ENCODE measurements at places on chromosomes 6 and 20.
A peak's percentile ranks its signal among the peaks of the same experiment; 100 is the strongest.

DNA sequence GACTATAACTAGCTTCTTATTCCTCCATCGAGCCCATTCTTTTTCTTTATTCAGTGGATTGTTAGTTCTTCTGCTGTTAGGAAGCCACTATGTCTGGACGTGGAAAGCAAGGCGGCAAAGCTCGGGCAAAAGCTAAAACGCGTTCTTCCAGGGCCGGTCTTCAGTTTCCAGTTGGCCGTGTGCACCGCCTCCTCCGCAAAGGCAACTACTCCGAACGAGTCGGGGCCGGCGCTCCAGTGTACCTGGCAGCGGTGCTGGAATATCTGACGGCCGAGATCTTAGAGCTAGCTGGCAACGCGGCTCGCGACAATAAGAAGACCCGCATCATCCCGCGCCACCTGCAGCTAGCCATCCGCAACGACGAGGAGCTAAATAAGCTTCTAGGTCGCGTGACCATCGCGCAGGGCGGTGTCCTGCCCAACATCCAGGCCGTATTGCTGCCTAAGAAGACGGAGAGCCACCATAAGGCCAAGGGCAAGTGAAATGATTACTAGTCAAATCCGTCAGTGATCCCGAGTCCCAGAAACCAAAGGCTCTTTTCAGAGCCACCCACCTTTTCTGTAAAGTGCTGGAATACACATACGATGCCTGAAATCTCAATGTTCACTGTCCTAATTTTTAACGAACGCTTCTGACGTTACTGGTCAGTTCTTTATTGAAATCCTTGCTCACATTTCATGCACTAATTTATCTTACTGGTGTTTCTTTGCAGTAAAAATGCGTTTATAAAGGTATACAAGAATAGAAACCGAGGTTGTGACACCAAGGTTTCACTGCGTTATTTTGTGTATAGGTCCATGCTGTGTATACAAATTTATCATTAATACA lies 129.9 kb downstream of the HFE start:
- no peak for DNase-seq

DNA sequence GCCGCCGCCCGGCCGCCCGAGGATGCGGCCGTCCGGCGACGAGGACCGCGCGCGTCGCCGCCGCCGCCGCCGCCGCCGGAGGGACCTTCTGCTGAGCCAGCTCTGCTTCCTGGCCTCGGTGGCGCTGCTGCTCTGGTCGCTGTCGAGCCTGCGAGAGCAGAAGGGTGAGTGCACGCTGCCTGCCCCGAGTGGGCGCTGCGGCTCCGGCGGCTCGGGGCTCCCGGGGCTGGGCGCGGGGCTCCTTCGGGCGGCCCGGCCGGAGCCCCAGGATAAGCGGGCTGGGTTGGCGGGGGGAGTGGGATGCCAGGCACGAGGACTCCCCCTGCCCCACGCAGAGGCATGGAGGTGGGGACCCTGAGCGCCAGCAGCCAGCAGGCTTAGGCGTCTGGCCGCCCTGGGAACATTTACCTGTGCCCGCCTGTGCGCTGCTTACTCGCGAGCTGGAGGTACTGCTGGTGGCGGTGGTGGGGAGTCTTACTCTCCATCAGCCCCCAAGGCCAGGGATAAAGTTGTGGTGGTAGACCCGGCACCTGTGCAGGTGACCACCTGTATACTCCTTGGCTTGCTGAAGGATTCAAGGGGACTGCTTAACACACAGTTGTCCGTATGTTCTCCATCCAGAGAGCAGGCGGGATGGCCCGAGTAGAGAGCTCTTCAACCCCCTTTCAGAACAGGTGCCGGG lies 520 bp downstream of the SLC24A3 start:
- DNase-seq: peak; percentile 85

DNA sequence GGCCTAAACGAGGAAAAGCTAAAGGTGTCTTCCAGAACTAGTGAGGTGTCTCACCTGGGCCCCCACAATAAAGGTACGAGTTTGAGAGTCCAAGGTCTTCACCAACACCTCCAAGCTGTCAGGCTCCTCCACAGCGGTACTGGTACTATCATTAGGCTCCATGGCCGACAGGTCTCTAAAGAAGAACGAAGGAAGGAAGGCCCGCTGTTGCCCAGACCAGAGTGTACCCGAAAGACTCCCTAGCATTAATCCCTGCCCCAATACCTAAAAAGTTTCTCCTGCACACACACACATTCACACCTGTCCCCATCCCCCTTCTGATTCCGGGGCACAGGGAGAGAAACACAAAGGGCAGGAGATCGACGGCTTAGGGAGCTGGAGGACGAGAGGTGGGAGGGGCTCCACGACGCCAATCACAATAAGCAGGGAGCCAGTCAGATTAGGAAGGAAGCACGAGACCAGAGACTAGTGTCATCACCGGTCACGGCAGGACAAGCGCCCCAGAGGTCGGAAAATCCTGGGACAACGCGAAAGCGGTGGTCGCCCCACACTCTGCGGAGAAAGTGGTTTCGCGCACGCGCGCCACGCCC lies 764 bp downstream of the BAG6 start:
- DNase-seq: peak; percentile 60

- DNase-seq: peak; percentile 70
These were observed 640.2 kb downstream of the PTPRT start for GRCh38 chr20:42549496-42549895.

- no peak for DNase-seq
These were observed 165.9 kb downstream of the SASH1 start for GRCh38 chr6:148508401-148509041.

- peak; percentile 47 for DNase-seq
These were observed 341.2 kb downstream of the CDKAL1 start for GRCh38 chr6:20875369-20875963.

- no peak for DNase-seq
These were observed 97.9 kb downstream of the LRRC1 start for GRCh38 chr6:53892707-53893106.

GRCh38 chr20:2692886-2693285 lies 306 bp downstream of the EBF4 start:
- DNase-seq: no peak

DNA sequence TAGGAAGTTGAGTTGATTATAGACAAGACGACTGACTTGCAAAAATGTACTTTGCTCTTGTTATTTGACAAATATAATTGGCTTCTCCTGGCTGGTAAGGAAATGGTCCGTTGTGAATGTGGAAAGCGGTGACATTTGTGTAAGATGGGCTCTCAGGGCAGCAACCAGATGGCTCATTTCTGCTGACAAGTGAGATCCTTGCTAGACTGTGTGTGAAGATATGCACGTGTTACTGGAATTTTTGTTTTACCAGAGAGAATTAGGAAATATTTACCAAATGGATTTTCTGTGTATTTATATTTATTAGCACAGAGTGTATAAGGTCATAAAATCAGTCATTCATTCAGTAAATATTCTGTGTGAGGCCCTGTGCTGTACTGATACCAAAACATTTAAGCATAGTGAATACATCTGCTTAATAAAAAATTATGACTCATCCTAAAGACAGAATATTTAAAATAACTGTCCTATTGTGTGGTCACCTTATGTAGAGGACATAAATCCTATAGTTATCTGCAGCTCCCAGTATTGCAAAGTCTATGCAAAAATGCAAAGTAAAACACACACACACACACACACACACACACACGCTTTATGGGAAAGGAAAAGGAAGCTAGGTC lies 109.9 kb upstream of the ASF1A start:
- no peak for DNase-seq

GRCh38 chr6:29992807-29993206 lies 50.5 kb downstream of the HLA-A start:
- no peak for DNase-seq

DNA sequence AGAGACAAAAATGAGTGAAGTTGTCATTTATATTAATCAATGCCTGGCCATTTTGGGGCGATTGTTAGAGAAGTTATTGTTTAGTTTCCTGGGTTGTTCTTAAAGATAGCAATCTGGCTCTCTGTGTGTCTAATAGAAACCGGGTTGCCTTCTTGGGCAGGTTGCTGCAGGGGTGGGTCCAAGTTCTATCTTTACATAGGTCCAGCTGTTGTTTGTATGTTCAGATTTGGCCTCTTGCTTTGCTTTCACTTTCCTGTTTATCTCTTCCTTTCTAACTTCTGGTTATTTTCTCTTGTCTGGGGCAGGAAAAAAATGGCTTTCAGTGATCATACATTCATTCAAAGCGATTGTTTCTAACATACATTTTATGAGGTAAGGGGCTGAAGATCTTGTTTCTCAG lies 128.4 kb upstream of the NOX3 start:
- no peak for DNase-seq

DNA sequence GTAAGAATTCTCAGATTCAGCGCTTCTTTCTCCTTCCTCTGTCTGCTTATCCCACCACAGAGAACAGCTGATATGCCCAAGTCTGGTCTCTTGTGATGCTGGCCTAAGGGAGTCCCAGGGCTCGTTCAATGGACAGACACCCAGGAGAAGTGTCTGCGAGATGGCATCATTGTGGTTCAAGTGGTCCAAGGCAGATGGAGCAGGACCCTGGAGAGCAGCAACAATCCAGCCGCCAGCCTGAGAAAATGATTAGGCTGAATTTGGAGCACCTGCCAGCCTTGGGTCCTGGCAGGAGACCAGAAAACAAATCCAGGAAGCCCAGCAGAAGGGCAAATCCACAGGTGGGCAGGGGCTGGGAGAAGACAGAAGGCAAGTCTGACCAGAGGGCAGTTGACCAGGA lies 145.8 kb downstream of the PTPRT start:
- peak; percentile 45 for DNase-seq

DNA sequence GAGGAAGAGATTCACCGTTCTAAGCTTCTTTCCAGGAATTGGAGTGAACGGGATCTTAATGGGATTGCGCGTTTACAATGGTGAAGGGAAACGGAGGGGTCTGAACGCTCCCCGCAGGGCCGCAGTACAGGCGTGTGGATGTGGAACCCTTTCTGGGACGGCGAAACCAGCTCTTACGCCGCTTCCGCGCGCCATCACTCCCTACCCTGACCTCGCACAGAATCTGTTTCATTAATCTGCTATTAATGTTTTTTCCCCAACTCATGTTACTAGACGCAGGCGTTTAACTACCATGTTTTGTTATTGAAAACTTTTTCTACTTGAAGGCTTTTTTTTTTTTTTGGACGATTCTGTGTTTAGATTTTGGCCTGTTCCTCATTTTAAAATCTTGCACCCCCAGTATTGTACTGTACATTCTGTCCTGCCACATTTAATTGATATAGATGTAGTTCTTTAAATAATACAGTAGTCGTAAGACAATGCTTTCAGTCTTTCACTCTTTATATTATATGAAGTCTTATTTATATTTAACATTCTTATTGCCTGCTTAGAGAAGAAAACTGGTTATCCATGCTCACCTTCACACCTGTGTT lies 696 bp upstream of the SUPT3H start:
- DNase-seq: no peak

DNA sequence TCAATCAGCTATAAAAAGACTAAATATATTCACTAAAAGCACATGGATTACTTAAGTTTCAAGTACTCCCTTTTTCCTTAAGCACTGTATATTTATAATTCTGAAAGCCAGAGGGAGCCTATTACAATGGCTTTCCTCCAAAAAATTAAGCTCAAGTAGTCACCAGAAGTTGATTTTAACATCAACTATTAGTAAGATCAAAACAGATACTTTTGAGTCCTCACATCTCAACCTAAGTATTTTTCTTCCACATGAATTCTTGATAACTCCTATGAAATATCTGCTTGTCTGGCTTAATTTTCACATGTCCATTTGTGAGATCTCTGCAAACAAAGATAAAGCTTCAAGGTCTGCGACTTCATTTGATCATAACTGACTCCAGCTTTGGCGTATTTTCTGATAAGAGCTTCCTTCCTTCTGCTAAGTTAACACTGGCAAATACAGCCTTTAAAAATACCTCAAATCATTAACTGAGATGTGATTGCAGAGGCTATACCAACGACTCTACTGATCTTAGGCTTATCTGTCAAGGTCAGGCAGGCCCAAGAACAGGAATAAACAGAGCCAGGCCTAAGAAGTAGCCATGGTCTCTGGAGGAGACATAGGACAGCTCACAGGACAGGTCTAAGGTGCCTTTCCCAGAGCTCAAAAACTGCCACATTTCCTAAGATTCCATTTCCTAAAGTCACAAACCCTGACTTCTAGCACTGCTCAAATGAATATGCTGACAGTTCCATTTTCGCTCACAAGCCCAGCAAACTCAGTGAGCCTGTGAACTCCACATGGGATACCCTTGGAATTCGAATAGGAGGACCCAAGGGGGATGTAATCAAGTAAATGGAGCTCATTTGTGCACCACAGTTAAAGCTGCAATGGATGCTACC lies 10.0 kb downstream of the SNX5 start:
- DNase-seq: no peak

DNA sequence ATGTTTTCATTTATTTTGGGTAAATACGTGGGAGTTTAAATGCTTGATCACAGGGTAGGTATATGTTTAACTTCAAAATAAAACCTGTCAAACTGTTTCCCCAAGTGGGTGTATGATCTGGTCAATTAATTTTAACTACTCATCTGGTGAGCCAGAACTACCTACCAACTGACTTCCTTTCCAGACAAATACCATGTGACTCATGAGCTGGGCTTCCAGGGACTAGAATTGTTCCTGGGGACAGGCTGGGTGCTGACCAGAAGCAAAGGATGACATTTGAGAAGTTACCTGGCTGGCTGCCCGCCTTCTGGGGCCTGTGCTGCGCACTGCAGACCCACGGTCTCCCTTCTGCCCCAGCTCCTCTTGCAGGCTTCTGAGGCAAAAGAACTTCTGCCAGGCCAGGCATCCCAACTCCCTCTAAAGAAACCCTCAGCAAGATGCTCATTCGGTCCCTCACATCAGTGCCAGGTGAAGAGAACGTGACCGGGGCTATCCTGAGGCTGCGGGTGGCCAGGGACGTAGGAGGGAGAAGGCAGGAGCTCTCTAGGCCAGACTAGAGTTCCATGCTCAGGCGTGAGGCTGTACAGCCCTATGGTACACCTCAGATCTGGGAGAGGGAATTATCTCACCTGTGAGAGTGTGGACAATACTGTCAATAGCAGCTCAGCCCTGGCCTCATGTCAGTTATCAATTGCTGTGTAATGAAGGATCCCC lies 103.6 kb downstream of the JPH2 start:
- DNase-seq: peak; percentile 74

DNA sequence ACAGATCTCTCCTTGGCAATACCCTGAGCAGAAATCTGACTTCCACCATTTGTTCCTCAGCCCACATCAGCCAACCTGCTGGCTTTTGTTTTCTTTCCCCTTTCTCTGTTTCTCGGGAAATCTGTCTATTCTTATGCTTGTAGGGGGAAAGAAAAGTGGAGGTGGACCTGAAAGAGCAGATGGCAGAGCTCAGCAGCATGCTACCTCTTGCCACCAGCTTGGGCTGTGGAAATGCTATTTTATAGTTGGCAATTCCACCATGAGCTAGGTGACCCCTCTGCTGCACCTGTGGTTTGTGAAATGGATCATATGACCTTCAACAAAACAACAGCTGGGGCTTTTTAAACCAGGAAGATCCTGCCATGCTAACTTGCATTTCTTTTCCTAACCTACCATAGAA lies 6.8 kb upstream of the SPATS1 start:
- DNase-seq: no peak

GRCh38 chr6:132814716-132815570 lies 574 bp downstream of the RPS12 start:
- no peak for DNase-seq

DNA sequence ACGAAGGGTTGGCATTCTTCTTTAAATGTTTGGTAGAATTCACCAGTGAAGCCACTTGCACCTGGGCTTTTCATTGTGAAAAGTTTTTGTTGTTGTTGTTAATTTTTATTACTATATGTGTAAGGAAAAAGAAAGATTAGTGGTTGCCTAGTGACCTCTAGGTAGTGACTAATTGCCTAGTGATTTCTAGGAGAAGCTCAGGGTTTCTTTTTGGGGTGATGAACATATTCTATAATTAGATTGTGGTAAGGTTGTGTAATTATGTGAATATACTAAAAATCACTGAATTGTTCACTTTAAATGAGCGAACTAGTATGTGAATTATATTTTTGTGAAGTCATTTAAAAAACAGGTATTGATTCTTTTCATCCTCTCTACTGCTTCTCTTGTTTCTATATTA lies 123.8 kb upstream of the TMEM170B start:
- DNase-seq: no peak

Measured in NCI-H1105 treated with DMSO at 0.1 percent for 48 hours (cell line).